ENCODE measurements at places on chromosomes 3 and 15. TPM values are rescaled to one million over a fixed set of nuclear protein-coding genes. Genes with fewer than 3 reads are reported as not detected.

- peaks cover 62% of the 10 kb centered on the region for H3K4me1 ChIP-seq
- peak within 1 kb of the TSS; percentile 71 for H3K4me3 ChIP-seq
- no peaks in the 10 kb centered on the region for H3K27me3 ChIP-seq
- DNase-seq: peak; percentile 72
- peak within 1 kb of the TSS; percentile 86 for H3K27ac ChIP-seq
Observed at GRCh38 chr3:46693038-46693891, at the start of gene ALS2CL. TSS of gene ALS2CL (minus strand) at chr3:46693679. CDS start at chr3:46689440, 4,239 bp downstream.

DNA sequence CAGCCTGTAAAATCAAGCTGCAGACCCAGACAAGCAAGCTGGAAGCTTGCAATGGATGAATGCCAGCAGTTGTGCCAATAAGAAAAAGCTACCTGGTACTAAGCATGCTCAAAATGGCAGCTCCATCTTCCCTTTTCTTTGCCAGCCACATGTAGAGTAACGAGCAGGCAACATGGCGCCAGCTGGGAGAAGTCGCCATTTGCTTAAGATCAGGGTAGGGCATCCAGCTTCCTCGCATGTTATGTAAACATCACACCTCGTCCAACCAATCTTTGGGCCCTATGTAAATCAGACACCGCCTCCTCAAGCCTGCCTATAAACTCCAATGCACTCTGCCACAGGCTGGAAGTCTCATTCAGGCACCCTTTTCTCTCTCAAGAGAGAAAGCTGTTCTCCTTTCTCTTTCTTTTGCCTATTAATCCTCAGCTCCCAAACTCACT lies 973.9 kb downstream of the FHIT start:
- DNase-seq: peak; percentile 19
- no peak overlapping the region for H3K4me3 ChIP-seq
- H3K4me1 ChIP-seq: no peaks in the 10 kb centered on the region
- no peak overlapping the region for H3K27ac ChIP-seq
- H3K27me3 ChIP-seq: no peaks in the 10 kb centered on the region

DNA sequence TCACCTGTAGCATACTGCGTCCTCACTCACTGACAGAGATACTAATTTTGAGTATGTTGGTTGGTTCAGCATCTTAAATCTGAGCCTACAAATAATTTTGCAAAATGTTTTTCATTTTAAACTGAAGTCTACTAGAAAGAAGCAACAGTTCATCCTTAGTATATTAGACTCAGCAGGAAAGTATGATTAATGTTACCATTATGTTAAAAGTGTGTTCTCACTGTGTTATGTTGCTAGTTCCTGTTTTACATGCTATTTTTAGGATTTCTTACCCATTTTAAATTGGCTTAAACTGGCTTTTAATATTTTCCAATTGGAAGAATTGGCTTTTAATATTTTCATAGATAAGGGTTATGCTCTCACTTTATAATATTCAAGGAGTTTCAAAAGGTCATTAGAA lies 25.7 kb downstream of the ACKR4 start:
- no peak for DNase-seq
- no peak overlapping the region for H3K4me3 ChIP-seq
- no peaks in the 10 kb centered on the region for H3K27me3 ChIP-seq

DNA sequence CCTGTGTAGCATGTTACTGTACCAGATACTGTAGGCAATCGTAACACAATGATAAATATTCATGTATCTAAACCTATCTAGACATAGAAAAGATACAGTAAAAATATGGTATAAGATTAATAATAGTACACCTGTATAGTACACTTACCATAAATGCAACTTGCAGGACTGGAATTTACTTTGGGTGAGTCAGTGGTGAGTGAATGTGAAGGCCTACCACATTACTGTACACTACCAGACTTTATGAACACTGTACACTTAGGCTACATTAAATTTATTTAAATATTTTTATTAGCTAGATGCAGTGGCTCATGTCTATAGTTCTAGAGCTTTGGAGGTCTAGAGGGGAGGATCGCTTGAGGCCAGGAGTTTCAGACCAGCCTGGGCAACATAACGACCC lies 186.6 kb upstream of the ROPN1 start:
- H3K4me1 ChIP-seq: no peaks in the 10 kb centered on the region
- no peak overlapping the region for H3K27ac ChIP-seq
- no peak for DNase-seq
- no peaks in the 10 kb centered on the region for H3K27me3 ChIP-seq
- no peak overlapping the region for H3K4me3 ChIP-seq

DNA sequence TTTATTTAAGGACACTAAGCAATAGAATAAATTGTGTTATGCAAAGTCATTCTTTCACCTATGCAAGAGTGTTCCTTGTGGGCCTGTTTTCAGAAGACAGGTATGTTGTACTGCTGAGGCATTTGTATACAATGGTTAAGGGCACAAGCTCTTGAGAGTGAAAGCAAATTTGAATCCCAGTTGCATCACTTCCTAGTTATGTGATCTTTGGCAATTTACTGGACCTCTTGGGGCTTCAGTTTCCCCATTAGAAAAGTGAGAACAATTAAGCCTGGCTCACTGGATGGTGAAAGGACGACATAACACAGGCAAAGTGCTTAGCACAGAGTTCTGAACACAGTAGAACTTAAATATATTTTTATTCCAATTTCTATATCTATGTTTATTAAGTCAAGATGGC lies 117.4 kb downstream of the EFHB start:
- H3K4me1 ChIP-seq: no peaks in the 10 kb centered on the region
- DNase-seq: no peak
- H3K4me3 ChIP-seq: no peak overlapping the region
- H3K27ac ChIP-seq: no peak overlapping the region
- no peaks in the 10 kb centered on the region for H3K36me3 ChIP-seq
- no peaks in the 10 kb centered on the region for H3K27me3 ChIP-seq

DNA sequence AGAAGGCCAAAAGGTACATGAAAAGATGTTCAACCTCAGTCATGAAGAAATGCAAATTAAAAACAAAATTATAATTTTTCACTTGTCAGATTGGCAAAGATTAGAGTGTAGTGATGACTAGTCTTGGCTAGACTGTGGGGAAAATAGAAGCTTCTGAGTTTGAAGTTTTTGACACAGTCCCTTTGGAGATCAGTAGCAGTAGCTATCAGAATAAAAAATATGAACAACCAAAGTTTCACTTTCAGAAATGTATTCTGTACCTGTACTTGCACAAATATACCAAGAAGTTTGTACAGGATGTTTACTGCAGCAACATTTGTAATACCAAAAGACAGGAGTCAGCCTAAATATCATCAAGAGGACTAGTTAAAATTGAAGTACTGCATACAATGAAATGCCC lies 14.1 kb downstream of the ATP2C1 start:
- H3K36me3 ChIP-seq: no peaks in the 10 kb centered on the region
- DNase-seq: no peak
- no peaks in the 10 kb centered on the region for H3K27me3 ChIP-seq
- H3K4me3 ChIP-seq: no peak overlapping the region

GRCh38 chr3:131174752-131175151 lies 148.1 kb downstream of the NEK11 start:
- DNase-seq: peak; percentile 30
- no peaks in the 10 kb centered on the region for H3K4me1 ChIP-seq
- H3K36me3 ChIP-seq: no peaks in the 10 kb centered on the region

GRCh38 chr15:73631915-73632669 lies 1.1 kb downstream of the NPTN start:
- peak overlapping the region; percentile 94 for H3K4me3 ChIP-seq
- H3K36me3 ChIP-seq: no peaks in the 10 kb centered on the region
- H3K27me3 ChIP-seq: no peaks in the 10 kb centered on the region
- peak overlapping the region; percentile 100 for H3K27ac ChIP-seq
- peak; percentile 76 for DNase-seq
- peaks cover 36% of the 10 kb centered on the region for H3K4me1 ChIP-seq

GRCh38 chr15:46918462-46919140 lies 798.7 kb upstream of the SEMA6D start:
- H3K36me3 ChIP-seq: no peaks in the 10 kb centered on the region
- no peak overlapping the region for H3K4me3 ChIP-seq
- no peaks in the 10 kb centered on the region for H3K27me3 ChIP-seq
- H3K4me1 ChIP-seq: no peaks in the 10 kb centered on the region
- no peak overlapping the region for H3K27ac ChIP-seq
- no peak for DNase-seq

GRCh38 chr3:16048435-16049318 lies 125.8 kb upstream of the GALNT15 start:
- H3K27ac ChIP-seq: no peak overlapping the region
- peak; percentile 41 for DNase-seq
- no peaks in the 10 kb centered on the region for H3K27me3 ChIP-seq
- H3K4me3 ChIP-seq: peak overlapping the region; percentile 29
- no peaks in the 10 kb centered on the region for H3K36me3 ChIP-seq

GRCh38 chr3:187507905-187508304 lies 139.7 kb downstream of the RTP4 start:
- no peaks in the 10 kb centered on the region for H3K27me3 ChIP-seq
- no peak overlapping the region for H3K27ac ChIP-seq
- DNase-seq: no peak
- H3K4me1 ChIP-seq: no peaks in the 10 kb centered on the region
- H3K36me3 ChIP-seq: no peaks in the 10 kb centered on the region

GRCh38 chr3:128624526-128625138 lies 26.0 kb downstream of the RPN1 start:
- H3K4me3 ChIP-seq: no peak overlapping the region
- H3K36me3 ChIP-seq: peaks cover 100% of the 10 kb centered on the region
- H3K27ac ChIP-seq: peak overlapping the region; percentile 50
- no peaks in the 10 kb centered on the region for H3K4me1 ChIP-seq
- H3K27me3 ChIP-seq: no peaks in the 10 kb centered on the region
- no peak for DNase-seq

DNA sequence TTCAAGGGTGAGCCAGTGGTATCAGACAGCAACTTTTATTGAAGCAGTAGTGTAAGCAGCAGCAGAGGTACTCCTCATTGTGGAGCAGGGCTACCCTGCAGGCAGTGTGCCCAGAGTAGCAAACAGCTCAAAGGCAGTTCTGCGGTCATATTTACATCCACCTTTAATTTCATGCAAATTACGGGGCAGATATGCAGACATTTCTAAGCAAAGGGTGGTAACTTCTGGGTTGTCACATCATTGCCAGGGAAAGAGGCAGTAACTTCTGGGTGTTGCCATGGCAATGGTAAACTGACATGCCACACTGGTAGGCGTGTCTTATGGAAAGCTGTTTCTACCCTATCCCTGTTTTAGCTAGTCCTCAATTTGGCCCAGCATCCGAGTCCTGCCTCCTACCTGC lies 46.5 kb upstream of the CLDN18 start:
- no peaks in the 10 kb centered on the region for H3K4me1 ChIP-seq
- no peak for DNase-seq
- no peak overlapping the region for H3K27ac ChIP-seq

- H3K4me3 ChIP-seq: no peak overlapping the region
- H3K4me1 ChIP-seq: no peaks in the 10 kb centered on the region
- DNase-seq: no peak
- H3K27me3 ChIP-seq: no peaks in the 10 kb centered on the region
- no peak overlapping the region for H3K27ac ChIP-seq
Observed at GRCh38 chr3:66267031-66267430, 46.2 kb downstream of the SLC25A26 start.

- peaks cover 16% of the 10 kb centered on the region for H3K4me1 ChIP-seq
- no peak overlapping the region for H3K27ac ChIP-seq
- H3K4me3 ChIP-seq: no peak overlapping the region
- no peak for DNase-seq
- no peaks in the 10 kb centered on the region for H3K27me3 ChIP-seq
Observed at GRCh38 chr3:52310861-52311575, 5.1 kb upstream of the DNAH1 start.

DNA sequence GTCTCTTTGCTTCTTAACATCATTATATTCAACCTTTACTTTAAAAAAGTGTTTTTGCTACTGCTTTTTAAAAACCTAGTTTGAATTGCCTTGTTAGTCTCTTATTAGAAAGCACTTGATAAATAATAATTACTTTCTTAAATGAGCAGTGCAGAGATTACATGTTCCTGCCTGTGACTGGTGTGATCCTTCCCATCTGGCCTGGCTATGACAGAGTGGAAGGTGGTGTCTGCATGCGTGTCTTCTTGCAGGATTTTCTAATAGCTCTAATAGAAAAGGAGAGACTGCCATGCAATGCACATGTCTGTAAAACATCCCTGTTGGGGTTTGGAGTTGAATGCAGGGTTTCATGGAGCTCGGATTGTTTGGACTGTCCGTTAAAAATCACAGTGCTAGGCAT lies 425.8 kb upstream of the TPM1 start:
- no peak overlapping the region for H3K4me3 ChIP-seq
- no peaks in the 10 kb centered on the region for H3K27me3 ChIP-seq
- H3K36me3 ChIP-seq: no peaks in the 10 kb centered on the region
- no peak overlapping the region for H3K27ac ChIP-seq

GRCh38 chr15:42490671-42491538 lies at the start of gene ZNF106:
TSS of gene ZNF106 (minus strand) at chr15:42491141. CDS start at chr15:42472289, 18,852 bp downstream.
- H3K27me3 ChIP-seq: no peaks in the 10 kb centered on the region
- H3K4me3 ChIP-seq: peak within 1 kb of the TSS; percentile 98
- peak within 1 kb of the TSS; percentile 95 for H3K27ac ChIP-seq
- DNase-seq: peak; percentile 97

DNA sequence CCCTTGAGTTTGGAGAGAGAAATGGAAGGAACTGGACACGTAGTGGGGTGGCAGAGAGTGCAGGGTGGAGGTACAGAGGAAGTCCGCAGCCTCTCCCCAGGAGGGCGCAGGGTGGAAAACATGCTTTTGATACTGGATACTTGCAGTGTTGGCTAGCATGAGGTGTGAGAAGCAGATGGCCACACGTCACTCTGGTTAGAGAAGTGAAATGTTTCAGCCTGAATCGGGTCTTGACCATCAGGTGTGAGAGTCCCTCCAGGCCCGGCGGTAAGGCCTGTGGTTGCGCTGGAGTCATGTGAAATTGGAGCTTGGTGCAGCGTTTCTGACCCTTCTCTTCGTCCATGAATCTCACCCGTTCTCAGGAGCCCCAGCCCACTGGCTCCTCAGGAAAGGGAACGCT lies 93.1 kb downstream of the GABRG3 start:
- no peaks in the 10 kb centered on the region for H3K36me3 ChIP-seq
- H3K4me3 ChIP-seq: no peak overlapping the region
- H3K27me3 ChIP-seq: peaks cover 3% of the 10 kb centered on the region
- no peaks in the 10 kb centered on the region for H3K4me1 ChIP-seq
- no peak overlapping the region for H3K27ac ChIP-seq
- no peak for DNase-seq

DNA sequence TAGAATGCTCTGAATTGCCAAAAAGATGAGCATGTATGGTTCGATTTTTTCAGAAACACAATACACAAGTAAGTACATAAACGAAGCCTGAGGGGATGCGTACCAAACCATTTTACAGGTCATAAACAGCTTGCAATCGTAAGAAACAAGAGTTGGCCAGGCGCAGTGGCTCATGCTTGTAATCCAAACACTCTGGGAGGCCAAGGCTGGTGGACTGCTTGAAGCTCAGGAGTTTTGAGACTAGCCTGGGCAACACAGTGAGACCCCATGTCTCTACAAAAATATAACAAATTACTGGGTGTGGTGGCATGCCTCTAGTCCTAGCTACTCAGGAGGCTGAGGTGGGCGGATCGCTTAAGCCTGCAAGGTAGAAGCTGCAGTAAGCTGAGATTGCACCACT lies 13.4 kb downstream of the TRA2B start:
- peaks cover 74% of the 10 kb centered on the region for H3K36me3 ChIP-seq
- H3K27ac ChIP-seq: no peak overlapping the region
- no peaks in the 10 kb centered on the region for H3K27me3 ChIP-seq
- no peak overlapping the region for H3K4me3 ChIP-seq
- peaks cover 75% of the 10 kb centered on the region for H3K4me1 ChIP-seq

SLC2A2 gene
- total RNA-seq: not detected

WDR93 gene
- total RNA-seq: not detected

ESYT3 gene
- total RNA-seq: 7.1 TPM

SLCO2A1 gene
- 69.1 TPM for total RNA-seq

FBXW12 gene
- not detected for total RNA-seq

STRIT1 gene
- not detected for total RNA-seq

ARHGEF26 gene
- total RNA-seq: 40.6 TPM

PRRT3 gene
- 0.58 TPM for total RNA-seq

HHATL gene
- not detected for total RNA-seq

Data from stomach (tissue), 19 donors.